Panc1 (cell line): ENCODE measurements at places on chromosomes 3 and 15. TPM values are rescaled to one million over a fixed set of nuclear protein-coding genes. Genes with fewer than 3 reads are reported as not detected.
A peak's percentile ranks its signal among the peaks of the same experiment; 100 is the strongest.

GRCh38 chr3:149224736-149225594 lies 3.3 kb upstream of the CP start:
- peaks cover 43% of the 10 kb centered on the region for H3K4me1 ChIP-seq
- peak overlapping the region; percentile 27 for H3K4me3 ChIP-seq
- peak overlapping the region; percentile 92 for H3K27ac ChIP-seq
- H3K27me3 ChIP-seq, result no peaks in the 10 kb centered on the region
- peak; percentile 87 for DNase-seq

GRCh38 chr3:36258421-36258820 lies 121.9 kb upstream of the STAC start:
- no peaks in the 10 kb centered on the region for H3K36me3 ChIP-seq
- H3K4me1 ChIP-seq, result no peaks in the 10 kb centered on the region
- no peaks in the 10 kb centered on the region for H3K27me3 ChIP-seq

CYP1A2 gene
- not detected for total RNA-seq

DNA sequence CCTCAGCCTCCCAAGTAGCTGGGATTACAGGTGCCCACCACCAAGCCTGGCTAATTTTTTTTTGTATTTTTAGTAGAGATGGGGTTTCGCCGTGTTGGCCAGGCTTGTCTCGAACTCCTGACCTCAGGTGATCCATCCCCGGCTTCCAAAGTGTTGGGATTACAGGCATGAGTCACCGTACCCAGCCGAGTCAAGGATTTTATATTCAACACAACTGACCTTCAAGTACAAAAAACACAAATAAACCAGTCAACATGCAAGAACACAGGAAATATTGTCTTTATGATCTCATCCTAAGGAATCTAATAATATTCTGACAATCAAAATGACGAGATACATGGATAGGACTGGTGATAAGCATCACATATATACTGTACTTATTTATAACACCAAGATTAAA lies 37.9 kb downstream of the TJP1 start:
- no peaks in the 10 kb centered on the region for H3K36me3 ChIP-seq
- no peaks in the 10 kb centered on the region for H3K4me1 ChIP-seq
- no peak for DNase-seq
- H3K27ac ChIP-seq, result no peak overlapping the region

GRCh38 chr3:39254806-39255449 lies 24.9 kb downstream of the CX3CR1 start:
- no peak for DNase-seq
- H3K36me3 ChIP-seq, result no peaks in the 10 kb centered on the region
- no peaks in the 10 kb centered on the region; the same call in 1 of the 2 replicates for H3K27me3 ChIP-seq
- H3K27ac ChIP-seq, result no peak overlapping the region
- H3K4me3 ChIP-seq, result no peak overlapping the region
- H3K4me1 ChIP-seq, result no peaks in the 10 kb centered on the region

CFAP20DC gene
- total RNA-seq, result 4.0 TPM

BCHE gene
- 1.5 TPM for total RNA-seq

- H3K36me3 ChIP-seq, result no peaks in the 10 kb centered on the region
- H3K27me3 ChIP-seq, result no peaks in the 10 kb centered on the region
- H3K27ac ChIP-seq, result peak overlapping the region; percentile 91
- no peak for DNase-seq
- H3K4me1 ChIP-seq, result peaks cover 48% of the 10 kb centered on the region
Observed at GRCh38 chr3:124885466-124886167, 1.5 kb downstream of the ITGB5 start.

LXN gene
- total RNA-seq, result 301 TPM

DNA sequence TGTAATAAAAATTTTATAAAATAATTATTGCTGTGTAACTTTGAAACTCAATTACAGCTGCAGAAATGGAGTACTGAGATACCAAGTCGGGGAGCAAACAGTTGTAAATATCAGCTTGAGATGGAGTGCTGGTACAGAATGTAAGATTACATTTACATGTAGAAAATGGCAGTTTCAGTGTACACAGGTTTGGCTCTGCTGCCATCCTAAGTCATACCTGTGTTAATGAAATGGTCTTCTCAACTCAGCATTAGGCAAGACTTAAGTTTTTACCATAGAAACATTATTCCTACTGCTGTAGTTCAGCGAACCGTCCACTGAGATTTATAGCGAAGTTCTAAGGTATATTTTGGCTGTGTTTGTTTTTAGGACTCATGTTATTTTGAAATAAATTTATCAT lies 110.1 kb upstream of the TBL1XR1 start:
- H3K36me3 ChIP-seq, result no peaks in the 10 kb centered on the region
- DNase-seq, result no peak
- no peaks in the 10 kb centered on the region for H3K27me3 ChIP-seq
